H1 (cell line): ENCODE measurements at places on chromosomes 2 and 18.
A peak's percentile ranks its signal among the peaks of the same experiment; 100 is the strongest.

- H3K4me3 ChIP-seq, result no peak overlapping the region
- no peaks in the 10 kb centered on the region for H3K36me3 ChIP-seq
- H3K27ac ChIP-seq, result no peak overlapping the region
- peaks cover 38% of the 10 kb centered on the region for H3K27me3 ChIP-seq
These were observed 9.4 kb downstream of the CYP26B1 start for GRCh38 chr2:72138011-72138881.

DNA sequence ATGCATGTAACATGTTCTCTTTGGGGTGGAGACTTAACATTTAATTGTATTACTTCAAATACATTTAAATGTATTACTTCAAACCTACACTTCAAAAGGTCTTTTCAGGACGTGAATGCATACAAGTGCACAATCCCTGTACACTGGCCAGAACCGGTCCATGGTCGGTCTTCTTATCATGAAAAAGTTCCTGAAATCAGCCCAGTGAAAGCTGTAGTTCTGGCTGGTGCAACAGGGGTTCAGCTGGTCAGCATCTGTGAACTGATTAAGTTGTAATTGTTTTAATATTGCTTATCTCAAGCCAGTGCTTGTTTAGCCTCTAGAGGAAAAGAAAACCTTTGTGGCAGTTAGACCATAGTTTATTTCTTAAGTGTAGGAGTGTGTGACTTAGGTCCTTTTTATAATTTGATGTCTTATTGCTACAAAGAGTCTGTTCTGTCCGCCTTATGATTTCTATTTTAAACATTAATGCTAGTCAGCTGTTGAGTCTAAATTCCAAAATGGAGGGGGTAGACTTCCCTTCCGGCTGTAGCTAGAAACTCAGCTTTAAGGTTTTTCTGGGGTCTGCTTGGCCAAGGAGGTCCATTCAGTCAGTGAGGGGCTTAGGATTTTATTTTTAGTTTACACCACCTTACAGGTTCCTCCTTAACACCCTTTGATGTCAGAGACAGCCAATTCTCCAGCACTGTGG lies 768 bp upstream of the CYBRD1 start:
- H3K4me3 ChIP-seq, result peak overlapping the region; percentile 80
- no peaks in the 10 kb centered on the region for H3K27me3 ChIP-seq
- peaks cover 21% of the 10 kb centered on the region for H3K4me1 ChIP-seq
- no peak overlapping the region for H3K27ac ChIP-seq

GRCh38 chr2:15971351-15971750 lies 31.0 kb downstream of the MYCN start:
- DNase-seq, result no peak
- no peak overlapping the region for H3K4me3 ChIP-seq
- no peak overlapping the region for H3K27ac ChIP-seq
- peaks cover 7% of the 10 kb centered on the region for H3K4me1 ChIP-seq
- no peaks in the 10 kb centered on the region for H3K36me3 ChIP-seq
- H3K27me3 ChIP-seq, result no peaks in the 10 kb centered on the region

GRCh38 chr18:46196627-46197243 lies 92.5 kb downstream of the HAUS1 start:
- no peaks in the 10 kb centered on the region; the same call in 1 of the 2 replicates for H3K4me1 ChIP-seq
- no peaks in the 10 kb centered on the region for H3K36me3 ChIP-seq
- no peaks in the 10 kb centered on the region for H3K27me3 ChIP-seq
- DNase-seq, result no peak
- no peak overlapping the region for H3K4me3 ChIP-seq

- H3K27me3 ChIP-seq, result no peaks in the 10 kb centered on the region
- H3K27ac ChIP-seq, result no peak overlapping the region
- DNase-seq, result no peak
- no peaks in the 10 kb centered on the region for H3K4me1 ChIP-seq
- no peak overlapping the region for H3K4me3 ChIP-seq
- no peaks in the 10 kb centered on the region for H3K36me3 ChIP-seq
These were observed 24.6 kb upstream of the FZD7 start for GRCh38 chr2:202009019-202009481.

- H3K4me1 ChIP-seq, result peaks cover 8% of the 10 kb centered on the region
- H3K36me3 ChIP-seq, result no peaks in the 10 kb centered on the region
- peak within 1 kb of the TSS; percentile 96 for H3K27ac ChIP-seq
- H3K27me3 ChIP-seq, result no peaks in the 10 kb centered on the region
These were observed at the start of gene PTPN4 for GRCh38 chr2:119759451-119760236. Gene PTPN4 (plus strand): TSS chr2:119759922. CDS start chr2:119809854, 49,932 bp downstream.

DNA sequence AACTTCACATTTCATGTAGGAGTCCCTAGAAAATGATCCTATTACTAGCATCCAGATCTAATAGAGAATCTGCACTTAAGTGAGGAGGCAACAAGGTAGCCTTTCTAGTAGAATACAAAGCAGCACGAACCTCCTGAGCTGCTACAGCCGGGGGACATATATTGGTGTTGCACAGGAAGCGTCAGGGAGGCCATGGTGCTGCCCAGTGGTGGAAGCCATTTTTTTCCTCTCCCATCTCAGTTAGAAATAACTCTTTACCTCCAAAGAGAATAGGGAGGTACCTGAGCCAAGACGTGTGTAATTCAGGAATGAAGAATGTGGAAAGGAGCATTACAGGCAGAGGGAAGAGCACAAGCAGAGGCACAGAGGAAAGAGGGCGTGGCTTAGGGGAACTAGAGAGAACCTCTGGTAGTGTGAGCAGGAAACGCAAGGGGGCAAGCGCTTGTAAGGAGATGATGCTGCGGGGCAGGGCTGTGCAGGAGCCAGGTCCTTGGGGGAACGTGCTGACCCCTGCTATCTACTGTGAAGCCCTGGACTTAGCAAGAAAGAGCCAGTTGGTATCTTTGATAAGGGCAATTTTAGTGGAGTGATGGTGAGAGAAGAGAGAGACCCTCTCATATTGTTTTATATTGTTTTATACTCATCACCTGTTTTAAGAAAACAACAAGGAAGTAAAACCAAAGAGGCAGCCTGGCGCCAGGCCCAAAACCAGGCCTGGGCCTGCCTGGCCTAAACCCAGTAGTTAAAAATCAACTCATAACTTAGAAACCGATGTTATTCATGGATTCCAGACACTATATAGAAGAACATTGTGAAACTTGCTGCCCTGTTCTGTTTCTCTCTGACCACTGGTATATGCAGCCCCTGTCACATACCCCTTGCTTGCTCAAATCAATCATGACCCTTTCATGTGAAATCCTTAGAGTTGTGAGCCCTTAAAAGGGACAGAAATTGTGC lies 50.0 kb upstream of the TTC39C start:
- no peaks in the 10 kb centered on the region for H3K4me1 ChIP-seq
- no peak overlapping the region for H3K4me3 ChIP-seq
- no peak for DNase-seq
- no peaks in the 10 kb centered on the region for H3K27me3 ChIP-seq

DNA sequence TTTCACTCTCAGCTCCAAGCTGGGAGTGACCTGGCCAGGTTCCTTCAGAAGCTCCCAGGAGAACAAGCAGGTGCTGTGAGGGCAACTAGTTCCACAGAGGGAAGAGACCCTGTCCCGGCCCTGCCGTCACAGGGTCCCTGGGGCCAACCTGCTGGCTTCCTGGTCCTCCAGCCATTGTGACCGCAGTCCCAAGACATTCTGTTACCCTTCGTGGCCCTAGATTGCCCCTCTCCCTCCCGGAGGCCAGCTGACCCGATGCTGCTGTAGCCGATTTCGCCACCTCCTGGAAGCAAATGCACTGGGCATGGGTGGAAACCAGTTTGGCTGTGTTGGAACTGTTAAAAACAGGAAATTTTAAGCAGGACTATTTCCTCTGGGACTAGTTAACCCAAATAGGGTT lies 55.4 kb downstream of the EPAS1 start:
- no peaks in the 10 kb centered on the region for H3K27me3 ChIP-seq
- DNase-seq, result no peak
- no peaks in the 10 kb centered on the region for H3K4me1 ChIP-seq
- H3K4me3 ChIP-seq, result no peak overlapping the region
- H3K36me3 ChIP-seq, result no peaks in the 10 kb centered on the region

DNA sequence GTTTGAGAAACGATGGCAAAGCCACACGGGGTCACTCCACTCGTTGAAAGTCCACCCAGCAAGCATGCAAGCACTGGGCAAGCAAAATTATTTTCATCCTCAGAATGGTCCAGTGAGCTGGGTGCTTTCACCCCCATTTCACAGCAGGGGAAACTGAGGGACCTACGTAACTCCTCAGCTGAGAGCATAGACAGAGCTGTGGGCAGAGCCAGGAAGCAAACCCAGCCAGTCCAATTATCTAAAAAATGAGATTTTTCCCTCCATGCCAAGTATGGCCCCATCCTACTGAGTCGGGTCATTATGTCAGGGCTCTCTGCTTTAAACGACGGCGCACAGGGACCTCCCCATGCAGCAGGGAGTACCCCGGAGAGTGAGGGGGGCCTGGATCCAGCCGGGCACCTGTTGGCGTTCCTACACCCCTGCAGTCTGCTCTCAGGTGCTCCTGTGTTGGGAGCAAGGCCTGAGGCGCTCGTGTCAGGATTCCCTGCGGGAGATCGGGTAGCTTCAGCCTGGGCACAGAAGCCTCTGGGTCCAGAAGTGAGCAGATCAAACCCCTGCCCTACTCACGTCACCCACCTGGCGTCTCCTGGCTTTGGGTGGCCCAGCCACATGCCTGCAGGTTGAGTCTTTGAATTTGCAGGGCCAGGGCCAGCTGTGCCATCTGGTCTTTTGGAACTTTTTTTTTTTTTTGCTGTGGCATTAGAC lies 17.3 kb downstream of the TWIST2 start:
- no peaks in the 10 kb centered on the region for H3K36me3 ChIP-seq
- H3K27me3 ChIP-seq, result no peaks in the 10 kb centered on the region

DNA sequence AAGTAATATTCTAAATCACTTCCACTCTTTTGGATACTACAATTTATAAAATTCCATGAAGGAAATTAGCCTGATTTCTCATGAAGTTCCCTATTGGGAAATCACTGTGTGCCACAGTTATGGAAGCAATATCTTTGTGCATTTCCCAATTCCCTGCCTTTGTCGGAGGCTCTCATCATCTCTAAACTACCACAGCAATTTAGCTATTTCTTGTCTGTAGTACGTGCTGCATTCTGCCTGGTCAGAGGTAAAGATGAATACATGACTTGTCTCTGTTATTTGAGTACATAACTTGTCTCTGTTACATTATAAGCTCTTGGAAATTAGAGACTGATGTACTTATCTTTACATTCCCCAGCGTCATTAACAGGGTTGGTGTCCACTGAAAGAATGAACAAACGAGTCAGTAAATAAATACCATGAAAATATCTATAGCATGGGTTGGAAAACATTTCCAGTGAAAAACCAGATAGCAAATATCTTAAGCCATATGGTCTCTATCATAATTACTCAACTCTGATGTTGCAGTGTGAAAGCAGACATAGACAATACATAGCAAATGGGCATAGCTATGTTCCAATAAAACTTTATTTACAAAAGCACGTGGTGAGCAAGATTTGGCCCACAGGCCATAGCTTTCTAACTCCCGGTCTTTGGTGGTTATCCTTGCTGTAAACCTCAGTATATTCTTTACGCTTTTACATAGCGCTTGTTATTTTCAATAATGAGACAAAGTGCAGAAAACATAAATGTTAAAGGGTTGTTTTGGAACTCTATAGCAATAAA lies 78.8 kb downstream of the BCL2 start:
- no peak for DNase-seq
- no peak overlapping the region for H3K27ac ChIP-seq
- H3K36me3 ChIP-seq, result no peaks in the 10 kb centered on the region

DNA sequence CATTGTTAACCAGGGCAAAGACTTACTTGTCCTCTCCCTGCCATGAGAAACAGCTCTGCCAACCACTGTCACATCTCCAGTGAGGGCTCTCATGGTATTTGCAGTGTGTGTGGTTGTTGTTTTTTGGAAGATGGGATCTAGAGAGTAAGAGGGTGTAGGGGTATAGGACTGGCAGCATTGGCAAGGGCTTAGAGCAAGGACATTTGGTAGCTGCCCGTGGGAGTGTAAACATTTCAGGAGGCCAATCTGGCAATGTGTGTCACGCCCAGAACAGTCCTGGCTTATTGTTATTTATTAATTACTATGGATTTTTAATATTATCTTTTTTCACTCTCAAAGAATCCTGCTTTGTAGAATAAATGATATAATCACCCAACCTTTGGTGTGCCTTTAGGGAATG lies 90.5 kb downstream of the TMEM17 start:
- no peak overlapping the region for H3K4me3 ChIP-seq
- H3K27ac ChIP-seq, result no peak overlapping the region
- H3K4me1 ChIP-seq, result peaks cover 9% of the 10 kb centered on the region
- no peak for DNase-seq
- H3K36me3 ChIP-seq, result no peaks in the 10 kb centered on the region
- no peaks in the 10 kb centered on the region for H3K27me3 ChIP-seq

- no peaks in the 10 kb centered on the region for H3K27me3 ChIP-seq
- no peak for DNase-seq
- no peak overlapping the region for H3K27ac ChIP-seq
These were observed 58.2 kb downstream of the GLS start for GRCh38 chr2:190938771-190939335.

DNA sequence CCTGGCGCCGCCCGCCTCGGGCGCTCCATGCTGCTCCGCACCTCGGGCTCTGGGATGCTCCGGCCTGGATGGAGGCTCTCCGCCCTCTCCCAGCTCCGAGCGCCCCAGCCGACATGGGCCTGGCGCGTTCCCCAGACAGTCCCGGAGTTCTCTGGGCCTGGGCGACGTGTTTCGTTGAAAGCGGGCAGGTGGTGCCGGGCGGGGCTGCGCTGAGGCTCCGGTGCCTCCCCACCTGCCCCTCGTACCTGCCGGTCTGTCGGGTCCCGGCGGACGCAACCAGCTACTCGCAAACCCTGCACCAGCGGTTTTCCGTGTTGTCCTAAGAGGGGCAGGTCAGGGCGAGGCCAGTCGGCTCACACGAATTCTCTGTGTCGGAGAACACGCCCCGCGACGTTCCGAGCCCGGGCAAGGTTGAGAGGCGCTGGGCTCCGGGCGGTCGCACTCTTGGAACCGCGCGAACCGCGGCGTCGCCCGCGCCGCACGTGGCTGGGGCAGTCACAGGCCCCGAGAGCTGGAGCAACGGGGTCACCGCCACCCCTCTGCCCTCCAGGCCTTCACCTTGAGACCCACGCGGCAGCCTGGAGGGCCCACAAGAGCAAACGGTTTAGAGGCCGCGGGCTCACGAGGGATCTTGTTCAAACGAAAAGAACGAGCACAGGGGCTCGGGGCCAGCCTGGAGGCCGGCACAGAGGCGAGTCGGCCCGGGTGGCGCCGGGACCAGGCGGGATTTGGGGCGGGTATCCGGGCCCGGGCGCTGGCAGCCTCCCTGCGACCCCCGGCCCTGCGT lies 4.2 kb upstream of the SIX2 start:
- no peak overlapping the region for H3K27ac ChIP-seq
- DNase-seq, result peak; percentile 69
- peak overlapping the region; percentile 66 for H3K4me3 ChIP-seq
- H3K36me3 ChIP-seq, result no peaks in the 10 kb centered on the region

DNA sequence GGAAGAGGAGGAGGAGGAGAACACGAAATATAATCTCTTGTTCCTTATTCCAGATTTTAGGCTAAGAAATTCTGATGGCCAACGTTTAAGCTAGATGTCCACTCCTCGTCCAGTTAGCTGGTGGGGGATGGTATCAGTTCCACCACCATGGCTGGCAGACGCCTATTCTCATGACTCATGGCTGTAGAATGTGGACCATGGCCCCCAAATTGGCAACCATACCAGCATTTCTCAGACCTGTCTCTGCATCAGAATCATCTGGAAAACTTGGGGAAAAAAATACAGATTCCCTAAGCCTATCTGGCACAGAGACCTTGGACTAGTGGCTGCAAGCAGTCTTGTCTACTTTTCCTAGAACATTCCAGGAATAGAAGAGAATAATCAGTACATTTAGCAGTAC lies 267.7 kb upstream of the SIX2 start:
- no peaks in the 10 kb centered on the region for H3K4me1 ChIP-seq
- no peak for DNase-seq
- no peaks in the 10 kb centered on the region for H3K36me3 ChIP-seq
- H3K27ac ChIP-seq, result no peak overlapping the region
- H3K27me3 ChIP-seq, result no peaks in the 10 kb centered on the region

GRCh38 chr2:239278941-239279365 lies 121.9 kb downstream of the HDAC4 start:
- H3K4me3 ChIP-seq, result no peak overlapping the region
- H3K27me3 ChIP-seq, result no peaks in the 10 kb centered on the region
- H3K4me1 ChIP-seq, result peaks cover 2% of the 10 kb centered on the region; the same call in 1 of the 2 replicates
